HAP-1 (cell line): ENCODE measurements at places on chromosomes 16 and 17.

DNA sequence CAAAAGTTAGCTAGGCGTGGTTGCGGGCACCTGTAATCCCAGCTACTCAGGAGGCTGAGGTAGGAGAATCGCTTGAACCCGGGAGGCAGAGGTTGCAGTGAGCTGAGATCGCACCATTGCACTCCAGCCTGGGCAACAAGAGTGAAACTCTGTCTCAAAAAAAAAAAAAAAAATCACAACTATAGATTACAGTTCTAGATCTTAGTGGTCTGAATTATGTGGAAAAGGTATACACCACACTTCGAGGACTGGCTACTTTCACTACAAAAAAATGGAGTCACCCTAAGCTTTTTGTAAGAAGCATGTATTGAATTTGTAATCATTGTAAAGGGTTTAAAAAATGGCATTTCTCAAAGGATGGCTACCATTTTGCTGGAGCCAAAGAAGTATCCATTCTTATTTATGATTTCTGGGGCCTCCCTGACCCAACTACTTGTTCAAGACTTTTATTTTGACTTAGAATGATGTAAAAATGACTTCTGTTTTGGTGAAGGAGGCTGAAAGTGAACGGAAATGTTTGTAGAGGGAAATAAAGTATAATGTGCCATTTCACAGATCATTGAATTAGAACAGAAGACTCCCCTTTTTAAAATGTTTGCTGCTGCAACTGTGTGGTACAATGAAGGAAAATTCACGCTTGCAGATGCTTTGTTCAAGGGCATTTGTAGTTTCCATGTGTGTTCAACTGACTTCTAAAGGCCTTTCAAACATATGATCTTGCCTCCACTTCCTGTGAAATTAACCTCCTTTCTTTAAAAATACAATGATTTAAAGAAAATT, 37.1 kb upstream of the NOL11 start:
- DNase-seq, result no peak

GRCh38 chr17:79438058-79438457, 172.8 kb downstream of the RBFOX3 start:
- no peak for DNase-seq

DNA sequence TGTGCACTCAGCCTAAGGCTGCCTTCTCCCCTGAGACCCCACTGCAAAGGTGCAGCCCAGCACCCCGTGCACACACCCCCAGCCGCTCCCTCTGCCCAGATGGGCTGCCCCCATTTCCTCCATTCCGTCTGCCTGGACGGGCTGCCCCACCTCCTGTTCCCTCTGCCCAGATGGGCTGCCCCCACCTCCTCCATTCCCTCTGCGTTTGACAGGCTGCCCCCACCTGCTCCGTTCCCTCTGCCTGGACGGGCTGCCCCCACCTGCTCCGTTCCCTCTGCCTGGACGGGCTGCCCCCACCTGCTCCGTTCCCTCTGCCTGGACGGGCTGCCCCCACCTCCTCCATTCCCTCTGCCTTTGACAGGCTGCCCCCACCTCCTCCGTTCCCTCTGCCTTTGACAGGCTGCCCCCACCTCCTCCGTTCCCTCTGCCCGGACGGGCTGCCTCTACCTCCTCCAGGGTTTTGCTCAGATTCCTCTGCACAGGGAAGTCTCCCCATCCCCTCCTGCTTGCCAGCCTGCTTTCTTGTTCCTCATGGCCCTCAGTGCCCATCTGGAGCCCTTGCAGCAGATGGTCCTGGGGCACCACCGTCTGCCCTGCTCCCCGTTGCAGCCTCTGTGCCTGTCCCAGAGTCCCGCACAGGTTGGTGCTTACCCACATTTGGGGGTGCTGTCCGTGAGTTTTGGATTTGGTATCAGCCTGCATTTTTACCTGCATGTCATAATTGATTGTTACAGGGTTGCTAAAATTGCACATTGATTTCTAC, 23.4 kb upstream of the IL17C start:
- no peak for DNase-seq

- no peak for DNase-seq
These were observed 12.7 kb downstream of the TEX2 start for GRCh38 chr17:64250233-64250835.

- DNase-seq, result no peak
These were observed 3.1 kb downstream of the MMP15 start for GRCh38 chr16:58028541-58029070.

GRCh38 chr16:4318451-4318910, 2.6 kb downstream of the GLIS2 start:
- DNase-seq, result peak; percentile 77

DNA sequence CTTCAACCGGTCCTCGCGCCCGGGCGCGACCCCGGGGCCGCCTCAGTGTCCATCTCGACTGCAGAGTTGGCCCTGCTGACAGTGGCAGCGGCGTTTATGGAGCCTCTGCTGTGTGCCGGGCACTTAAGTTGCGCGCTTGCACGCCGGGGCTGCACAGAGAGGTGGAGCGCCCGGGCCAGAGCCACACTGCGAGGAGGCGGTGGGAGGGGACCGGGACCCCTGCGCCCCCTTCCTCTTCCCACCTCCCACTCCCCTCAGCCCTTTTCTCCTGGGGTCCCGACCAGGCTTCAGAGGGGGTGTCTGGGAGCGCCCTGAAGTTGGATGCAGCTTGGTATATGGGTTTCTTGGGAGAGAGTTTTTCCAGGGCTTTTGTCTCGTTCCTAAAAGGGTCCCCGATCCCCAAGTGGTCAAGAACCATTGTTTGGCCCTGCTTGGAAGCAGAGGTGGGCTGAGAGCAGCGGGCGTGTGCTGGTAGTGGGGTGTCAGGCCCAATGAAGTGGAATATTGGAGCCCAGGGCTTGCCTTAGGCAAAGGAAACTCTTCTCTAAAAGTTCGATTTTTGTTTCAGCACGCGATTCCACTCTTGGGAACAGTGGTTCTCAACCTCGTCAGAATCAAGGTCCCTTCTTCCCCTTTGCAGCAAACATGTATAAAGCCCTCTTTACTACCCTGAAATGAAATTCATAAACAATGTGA, 605 bp downstream of the MRTFB start:
- DNase-seq, result peak; percentile 14

DNA sequence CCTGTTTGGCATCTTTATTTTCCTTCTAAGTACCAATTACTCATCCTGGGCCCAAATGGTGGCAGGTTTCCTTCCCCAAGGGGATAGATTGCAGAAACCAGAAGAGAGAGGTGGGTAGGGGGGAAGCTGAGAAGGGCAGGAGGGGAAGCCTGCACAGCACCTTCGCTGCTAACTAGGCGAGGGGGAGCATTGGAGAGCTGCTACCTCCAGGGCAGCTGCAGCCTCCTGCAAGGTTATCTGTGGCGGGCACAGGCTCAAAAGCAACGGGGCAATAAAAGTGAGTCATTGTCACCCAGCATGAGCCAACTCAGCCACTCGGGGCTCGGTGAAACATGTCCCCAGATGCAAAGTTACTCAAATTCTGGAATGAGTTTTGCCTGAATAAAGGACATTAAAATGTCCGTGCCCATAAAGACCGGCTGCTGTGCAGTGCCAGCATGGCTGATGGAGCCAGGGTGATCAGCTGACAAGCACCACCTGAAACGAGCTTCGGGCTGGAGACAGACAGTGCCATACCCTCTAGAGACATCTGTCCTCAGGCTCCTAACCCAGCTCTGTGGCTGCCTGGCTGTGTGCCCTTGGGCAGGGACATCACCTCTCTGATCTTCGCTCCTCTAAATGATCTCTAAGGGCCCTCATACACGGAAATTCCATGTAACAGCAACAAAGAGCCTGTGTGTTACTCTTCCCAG, 68.1 kb upstream of the GRIN2A start:
- DNase-seq, result no peak

DNA sequence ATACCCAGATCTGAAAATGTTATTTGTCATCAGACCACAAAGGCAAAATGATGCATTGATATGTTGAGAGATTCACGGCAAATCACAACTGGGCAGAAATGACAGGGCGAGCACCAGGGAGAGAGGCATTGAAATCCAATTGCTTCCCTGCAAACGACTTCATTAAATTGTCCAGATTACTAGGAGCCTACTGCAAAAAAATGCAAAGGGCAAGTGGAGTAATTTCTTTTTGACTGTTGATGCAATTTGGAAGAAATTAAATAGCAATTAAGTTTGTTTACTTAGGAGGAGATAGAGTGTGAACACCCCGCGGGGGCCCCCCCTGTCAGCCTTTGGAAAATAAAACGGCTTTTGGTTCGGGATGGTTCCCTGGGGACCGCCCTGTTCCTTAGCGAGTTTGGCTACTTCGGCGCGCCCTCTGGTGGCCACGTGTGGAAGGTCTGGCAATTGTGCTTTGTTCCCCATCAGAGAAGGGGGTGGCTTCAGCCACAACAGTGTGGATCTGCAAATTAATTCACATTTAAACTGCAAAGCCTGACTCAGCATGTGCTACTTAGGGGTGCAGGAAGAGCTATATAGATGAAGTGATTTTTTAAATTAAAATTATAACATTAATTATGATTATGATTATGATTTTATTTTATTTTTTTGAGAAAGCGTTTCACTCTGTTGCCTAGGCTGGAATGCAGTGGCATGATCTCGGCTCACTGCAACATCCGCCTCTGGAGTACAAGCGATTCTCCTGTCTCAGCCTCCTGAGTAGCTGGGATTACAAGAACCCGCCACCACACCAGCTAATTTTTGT, 14.5 kb upstream of the TMC7 start:
- peak; percentile 80 for DNase-seq

GRCh38 chr16:2773188-2773968, 3.7 kb downstream of the ELOB start:
- DNase-seq, result no peak

- DNase-seq, result no peak
These were observed 538 bp downstream of the TM4SF5 start for GRCh38 chr17:4772235-4772613.

- DNase-seq, result peak; percentile 79
These were observed at the start of gene TNFRSF12A for GRCh38 chr16:3020247-3020603. TNFRSF12A (plus strand) TSS chr16:3020368; CDS start chr16:3020398, 30 bp downstream.

DNA sequence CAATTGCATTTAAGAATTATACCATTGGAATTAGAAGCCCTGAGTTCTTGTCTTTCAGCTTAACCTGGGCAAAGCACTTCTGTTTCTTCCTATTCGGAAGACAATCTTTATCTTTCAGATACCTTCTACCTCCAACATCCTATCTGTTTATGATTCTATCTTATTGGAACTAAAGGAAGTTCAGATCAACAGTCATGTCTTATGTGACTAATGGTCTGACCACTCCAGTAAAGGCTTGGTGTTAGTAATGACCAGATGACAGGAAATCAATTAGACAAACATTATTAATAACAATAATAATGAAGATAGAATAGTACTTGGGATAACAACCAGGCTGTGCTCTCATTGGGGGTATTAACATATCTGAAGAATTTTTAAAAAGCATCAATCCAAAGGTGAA, 11.3 kb downstream of the HS3ST3A1 start:
- no peak for DNase-seq

DNA sequence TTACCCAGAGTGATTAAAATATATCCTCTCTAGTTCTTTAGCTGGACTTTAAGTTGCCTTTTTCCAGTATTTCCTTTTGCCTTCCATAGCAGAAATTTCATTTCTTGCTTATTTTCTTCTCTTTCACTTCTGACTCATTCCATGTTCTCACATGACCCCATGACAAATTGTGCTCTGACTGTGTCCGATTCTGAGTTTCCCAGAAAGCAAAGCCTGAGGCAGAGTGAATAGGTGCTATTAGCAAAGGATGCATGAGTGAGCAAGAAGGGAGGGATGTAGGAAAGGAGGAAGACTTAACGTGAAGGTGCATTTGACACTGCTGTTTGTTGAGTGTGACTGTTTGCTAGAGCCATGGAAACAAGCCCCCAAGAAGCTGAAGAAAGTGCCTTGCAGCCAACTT, 82.6 kb upstream of the CNTNAP4 start:
- no peak for DNase-seq

DNA sequence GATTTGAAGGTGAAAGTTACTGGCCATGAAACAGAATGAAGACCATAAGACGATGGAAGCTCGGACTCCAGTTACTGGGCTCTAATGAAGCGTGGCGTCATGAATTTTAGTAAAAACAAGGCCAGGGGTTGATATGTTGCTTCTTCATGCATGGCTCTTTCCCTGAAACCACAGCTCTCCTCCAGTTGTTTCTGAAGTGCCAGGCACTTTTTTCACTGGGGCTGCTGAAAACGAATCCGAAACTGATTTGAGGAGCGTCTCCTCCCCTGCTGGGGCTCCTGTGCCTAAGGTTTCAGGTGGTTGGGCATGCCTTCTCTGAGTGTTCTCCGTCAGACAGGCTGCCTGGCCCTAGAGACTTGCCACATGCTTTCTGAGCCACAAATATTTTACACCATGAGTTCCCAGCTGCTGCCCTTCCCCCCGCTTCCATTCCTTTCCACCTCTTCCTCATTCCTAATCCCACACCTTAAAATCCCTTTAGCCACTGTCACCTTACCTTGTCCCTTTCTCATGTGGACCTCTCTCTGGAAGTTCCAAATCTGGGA, 3.7 kb upstream of the MYL4 start:
- DNase-seq, result no peak

- no peak for DNase-seq
These were observed 46.1 kb upstream of the CBFA2T3 start for GRCh38 chr16:89023151-89023551.

DNA sequence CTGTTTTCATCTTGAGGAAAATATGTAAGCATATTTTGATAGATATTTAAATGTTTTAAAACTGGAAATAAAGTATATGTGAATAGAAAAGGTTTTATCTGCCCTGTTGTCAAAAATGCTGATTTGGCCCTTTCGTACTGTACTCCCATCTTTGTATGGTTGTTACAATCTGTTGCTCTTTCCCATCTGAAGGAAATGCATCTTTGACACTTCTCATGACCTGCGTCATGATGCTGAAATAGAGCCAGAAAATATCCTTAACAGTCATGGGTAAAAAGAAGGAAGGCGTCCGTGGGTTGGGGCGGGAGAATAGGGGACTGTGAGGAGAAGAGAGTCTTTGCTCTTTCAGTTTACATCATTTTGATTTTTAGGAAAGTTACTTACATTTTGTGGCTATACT, 327.7 kb downstream of the BCAS3 start:
- no peak for DNase-seq

DNA sequence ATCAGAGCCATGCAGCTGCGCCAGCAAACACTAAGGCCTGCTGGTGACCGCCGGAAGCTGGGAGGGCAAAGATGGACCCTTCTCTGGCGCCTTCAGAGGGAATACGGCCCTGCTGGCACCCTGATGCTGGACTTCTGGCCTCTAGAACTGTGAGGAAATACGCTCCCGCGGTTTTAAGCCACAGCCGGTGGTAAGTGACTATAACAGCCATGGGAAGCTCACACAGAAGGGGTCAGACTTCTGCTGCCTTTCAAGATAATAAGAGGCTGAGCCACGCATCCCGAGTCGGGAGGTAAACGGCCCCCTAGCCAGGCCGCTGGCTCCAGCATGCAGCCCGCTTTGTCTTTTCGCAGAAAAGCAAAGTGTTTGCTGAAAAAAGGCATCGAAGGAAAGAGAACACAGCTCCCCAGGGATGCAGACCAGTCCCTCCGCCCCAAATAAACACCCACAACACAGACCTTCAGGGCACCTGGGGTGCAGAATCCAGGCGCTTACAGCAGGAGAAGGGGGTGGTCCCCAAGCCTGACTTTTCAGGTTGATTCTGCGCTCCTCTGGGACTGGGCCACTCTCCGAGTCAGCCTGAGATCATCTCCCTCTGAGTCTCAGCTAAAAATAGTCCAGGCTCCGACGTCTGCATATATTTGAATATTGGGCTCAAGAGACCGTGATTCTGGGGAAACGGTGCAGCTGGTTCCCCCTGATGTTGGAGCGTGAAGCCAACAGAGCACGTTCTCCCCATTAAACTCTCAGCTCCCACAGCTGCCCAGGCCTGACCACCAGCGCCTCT, 89.7 kb downstream of the MGAT5B start:
- DNase-seq, result no peak
